Activated CD4-positive, alpha-beta T cell treated with anti-CD3 and anti-CD28 coated beads, Interleukin-2, amount 10 ng/mL, durations not matched to agents 7 days and 5 days (primary cell): ENCODE measurements at places on chromosomes 1 and 21.
A peak's percentile ranks its signal among the peaks of the same experiment; 100 is the strongest.

DNA sequence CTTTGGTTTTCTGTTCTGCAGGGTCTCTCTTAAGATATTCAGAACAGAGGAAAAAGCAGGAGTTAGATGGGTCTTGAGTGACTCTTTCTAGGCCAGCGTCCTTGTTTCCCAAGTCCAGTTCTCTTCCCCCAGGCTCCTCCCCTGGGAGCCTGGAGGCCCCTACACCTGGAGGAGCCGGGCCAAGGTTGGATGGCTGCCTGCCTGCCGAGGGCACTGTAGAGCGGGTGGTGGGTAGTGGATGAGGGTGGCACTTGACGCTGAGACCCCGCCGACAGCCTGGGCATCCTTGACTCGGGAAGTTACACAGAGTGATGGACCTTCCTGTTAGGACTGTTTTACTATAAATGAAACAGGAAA is 17.4 kb upstream of the KANK4 start:
- DNase-seq, result no peak

DNA sequence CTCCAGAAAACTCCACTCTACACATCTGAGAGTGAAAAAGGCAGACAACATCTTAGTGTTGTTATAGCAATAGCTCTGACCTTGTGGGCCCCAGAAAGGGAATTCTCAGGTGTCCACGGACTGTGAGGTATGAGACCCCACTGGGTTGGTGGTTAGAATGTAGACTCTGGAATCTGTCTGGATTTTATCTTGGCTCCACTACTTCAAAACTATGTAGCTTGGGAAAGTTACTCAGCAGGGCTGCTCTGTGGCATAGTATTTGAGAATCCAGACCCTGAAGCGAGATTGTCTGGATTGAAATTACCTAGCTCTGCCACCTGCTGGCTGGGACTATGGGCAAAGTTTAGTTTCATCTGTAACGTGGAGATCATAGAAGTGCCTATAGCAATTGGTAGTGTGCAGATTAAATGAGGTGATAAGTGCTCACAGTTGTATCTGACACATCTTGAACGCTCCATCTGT is 25.8 kb downstream of the PRDM2 start:
- DNase-seq, result peak; percentile 71

- DNase-seq, result no peak
Measured at GRCh38 chr1:183385340-183386144, 32.6 kb downstream of the NMNAT2 start.

DNA sequence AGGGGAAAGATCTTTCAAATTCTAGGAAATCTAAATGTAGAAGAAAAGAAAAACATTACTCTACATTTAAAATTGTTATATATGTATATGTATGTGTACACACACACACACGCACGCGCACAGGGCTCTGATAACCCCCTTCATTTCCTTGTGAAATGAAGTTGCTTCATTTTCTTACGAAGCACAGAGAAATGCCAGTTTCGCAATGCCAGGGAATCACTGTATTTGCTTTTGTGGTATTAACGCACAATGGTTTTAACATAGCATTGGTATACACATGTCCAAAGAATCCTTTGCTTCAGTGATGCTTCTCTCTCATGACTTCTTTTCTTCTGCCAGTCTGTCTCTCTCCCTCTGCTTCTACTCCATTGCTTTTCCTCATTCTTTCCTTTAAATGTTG is 8.4 kb upstream of the DDAH1 start:
- DNase-seq, result no peak

DNA sequence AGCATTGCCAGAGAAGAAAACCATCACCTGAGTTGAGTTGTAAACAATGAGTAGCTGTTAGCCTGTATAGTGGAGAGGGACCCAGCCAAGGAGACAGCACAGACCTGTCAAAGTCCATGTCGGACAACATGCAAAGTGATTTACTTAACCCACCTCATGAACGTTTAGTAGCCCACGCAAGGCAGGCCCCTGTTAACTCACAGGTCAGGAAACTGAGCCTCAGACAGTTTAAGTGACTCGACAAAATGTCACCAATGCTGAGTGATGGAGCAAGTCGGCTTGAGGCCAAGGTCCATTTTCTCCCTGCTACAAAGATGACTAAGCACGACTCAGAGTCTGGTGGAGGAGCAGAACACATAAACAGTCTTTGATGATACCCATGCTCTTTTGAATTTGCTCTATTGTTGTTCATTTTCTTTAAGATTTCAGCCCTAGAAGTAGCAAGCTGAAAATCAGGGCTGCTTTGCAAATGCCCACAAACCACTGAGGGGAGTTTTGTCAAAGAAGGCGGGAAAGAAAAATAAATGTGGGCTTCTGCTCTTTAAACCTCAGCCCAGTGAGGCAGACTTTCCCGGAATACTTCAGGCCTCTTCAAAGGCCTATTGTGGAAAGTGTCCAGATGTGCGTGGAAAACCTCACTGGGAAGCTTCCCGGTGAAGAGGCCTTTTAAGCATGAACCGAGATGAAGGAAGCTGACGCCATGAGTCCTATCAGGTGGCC is 83.8 kb upstream of the HOOK1 start:
- DNase-seq, result no peak

DNA sequence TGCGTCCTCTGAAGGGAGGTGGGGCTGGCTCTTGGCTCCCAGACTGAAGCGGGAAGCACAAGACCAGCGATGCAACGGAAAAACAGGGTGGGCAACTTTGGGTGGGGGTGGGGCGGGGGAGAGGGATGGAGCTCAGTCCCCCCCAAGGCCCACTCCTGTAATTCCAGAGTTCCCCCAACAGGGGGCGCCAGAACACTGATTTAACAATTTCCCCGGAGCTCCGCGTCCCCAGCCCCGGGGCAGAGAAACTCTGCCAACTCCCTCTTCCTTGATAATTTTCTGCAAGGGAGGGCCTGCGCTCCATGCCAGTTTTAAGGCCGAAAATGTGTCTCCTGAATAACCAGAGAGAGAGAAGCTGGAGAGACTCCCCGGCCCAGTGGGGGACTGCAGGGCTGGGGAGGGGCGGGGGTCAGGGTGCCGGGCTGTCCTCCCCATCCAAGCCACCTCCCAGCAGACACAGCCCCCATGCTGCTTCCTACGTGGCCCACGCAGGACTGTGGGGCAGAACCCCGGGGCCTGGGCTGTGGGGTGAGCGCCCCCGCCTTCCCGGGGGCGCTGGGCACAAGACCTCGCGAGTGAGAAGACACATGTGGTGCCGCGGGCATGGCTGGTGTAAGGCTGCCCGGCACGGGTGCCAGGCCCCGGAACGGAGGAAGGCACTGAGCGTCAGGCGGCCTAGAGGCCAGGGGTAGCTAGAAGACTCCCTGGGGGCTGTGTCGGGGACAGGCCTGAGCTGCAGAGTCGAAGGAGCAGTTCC is 51.4 kb downstream of the KIF21B start:
- DNase-seq, result peak; percentile 68

- no peak for DNase-seq
Measured at GRCh38 chr1:14970799-14971141, 182.8 kb upstream of the TMEM51 start.

GRCh38 chr1:23567996-23568607 is 8.8 kb upstream of the ID3 start:
- no peak for DNase-seq

GRCh38 chr1:244280201-244280600 is 171.5 kb downstream of the ADSS2 start:
- DNase-seq, result no peak

DNA sequence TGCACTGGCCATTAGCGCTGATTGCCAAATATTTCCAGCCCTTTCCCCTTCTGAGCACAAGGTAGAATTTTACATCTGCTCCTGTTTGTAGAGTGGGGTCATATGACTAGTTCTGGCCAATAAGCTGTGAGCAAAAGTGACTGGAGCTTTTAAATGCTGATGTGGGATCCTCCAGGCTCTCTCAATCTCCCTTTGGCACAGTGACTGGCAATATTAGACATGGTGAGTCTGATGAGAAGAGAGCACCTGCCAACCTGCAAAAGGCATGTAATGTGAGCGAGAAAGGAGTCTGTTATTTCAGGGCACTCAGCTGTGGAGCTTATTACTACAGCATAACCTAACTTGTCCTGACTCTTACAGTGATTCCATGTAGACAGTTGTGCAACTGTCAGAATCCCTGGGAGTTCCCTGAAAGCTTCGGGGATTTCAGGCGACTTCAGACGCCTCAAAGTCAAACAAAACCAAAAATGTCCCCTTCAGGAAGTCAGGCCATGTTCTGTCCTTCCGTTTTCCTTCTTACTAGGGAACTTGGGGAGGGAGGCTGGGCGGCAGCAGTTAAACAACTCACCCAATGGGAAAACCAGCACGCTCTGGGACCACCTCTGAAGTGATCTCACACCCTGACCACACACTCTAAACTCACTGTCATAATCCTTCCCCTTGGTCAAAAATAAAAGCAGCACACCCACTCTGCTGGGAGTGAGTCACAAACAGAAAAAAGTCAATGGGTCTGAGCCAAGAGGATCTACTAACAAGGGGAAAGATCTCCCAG is 3.6 kb upstream of the RASSF5 start:
- DNase-seq, result peak; percentile 17

DNA sequence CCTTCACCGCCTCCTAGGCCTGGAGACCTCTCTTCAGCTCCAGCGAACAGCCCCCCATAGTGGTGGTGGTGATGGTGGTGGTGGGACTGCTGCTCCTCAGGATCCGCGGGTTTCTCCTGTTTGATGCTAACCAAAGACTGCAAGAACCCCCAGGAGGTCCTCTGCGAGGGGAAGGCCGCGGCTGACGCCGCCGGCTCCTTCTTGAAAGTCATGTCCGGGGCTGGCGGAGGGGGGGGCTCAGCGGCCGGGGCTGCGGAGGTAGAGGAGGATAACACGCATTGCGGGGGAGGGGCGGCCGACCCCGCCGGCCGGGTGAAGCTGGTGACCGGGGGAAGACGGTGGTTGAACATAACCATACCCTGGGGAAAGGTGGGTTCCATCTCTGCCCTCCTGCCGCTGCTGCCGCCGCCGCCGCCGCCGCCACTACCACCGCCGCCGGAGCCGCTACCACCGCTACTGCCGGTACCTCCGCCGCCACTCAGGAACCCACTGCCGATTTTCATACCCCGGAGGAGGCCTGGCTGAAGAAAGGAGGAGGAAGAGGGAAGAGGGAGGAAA is 554 bp downstream of the ZNF281 start:
- peak; percentile 34 for DNase-seq
